ENCODE measurements at places on chromosomes 4 and X.

DNA sequence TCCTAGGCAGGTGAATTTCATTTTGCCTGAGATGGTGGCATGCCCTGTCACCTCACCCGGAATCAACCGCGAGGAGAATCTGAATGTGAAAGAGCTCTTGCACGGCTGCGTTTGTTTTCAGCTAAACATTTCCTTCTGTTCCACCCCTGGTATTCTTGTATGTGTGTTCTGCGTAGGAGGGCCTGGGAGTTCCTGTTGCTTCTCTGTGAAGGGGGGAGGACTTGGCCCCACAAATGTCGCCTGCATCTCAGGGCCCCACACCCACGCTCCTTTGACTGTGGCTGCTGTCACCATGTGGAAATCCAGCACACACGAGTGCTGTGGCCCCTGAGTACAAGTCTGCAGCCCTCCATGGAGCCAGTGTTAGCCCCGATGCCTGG, 45.8 kb upstream of the CLCN4 start:
- DNase-seq: peak; percentile 66

DNA sequence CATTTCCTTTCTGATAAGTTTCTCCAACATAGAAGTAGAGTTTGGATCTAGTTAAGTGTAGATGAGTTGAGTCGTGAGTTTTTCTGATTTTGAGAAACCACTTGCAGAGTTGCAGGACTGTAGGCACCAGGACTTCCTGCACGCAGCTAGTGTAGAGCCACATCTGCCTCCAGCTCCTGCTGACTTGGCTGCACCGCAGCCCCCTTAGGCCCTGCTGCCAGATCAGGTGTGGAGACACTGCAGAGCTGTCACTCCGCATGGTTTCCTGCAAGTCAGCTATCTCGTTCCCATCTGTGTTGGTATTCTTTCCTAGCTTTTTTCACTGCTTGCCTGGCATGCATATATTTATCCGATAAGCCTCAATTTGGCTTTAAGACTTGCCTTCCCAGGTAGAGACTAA, 48.9 kb downstream of the PCDH7 start:
- DNase-seq: no peak

- no peak for DNase-seq
These were observed 95.0 kb downstream of the STK32B start for GRCh38 chr4:5146248-5146647.

DNA sequence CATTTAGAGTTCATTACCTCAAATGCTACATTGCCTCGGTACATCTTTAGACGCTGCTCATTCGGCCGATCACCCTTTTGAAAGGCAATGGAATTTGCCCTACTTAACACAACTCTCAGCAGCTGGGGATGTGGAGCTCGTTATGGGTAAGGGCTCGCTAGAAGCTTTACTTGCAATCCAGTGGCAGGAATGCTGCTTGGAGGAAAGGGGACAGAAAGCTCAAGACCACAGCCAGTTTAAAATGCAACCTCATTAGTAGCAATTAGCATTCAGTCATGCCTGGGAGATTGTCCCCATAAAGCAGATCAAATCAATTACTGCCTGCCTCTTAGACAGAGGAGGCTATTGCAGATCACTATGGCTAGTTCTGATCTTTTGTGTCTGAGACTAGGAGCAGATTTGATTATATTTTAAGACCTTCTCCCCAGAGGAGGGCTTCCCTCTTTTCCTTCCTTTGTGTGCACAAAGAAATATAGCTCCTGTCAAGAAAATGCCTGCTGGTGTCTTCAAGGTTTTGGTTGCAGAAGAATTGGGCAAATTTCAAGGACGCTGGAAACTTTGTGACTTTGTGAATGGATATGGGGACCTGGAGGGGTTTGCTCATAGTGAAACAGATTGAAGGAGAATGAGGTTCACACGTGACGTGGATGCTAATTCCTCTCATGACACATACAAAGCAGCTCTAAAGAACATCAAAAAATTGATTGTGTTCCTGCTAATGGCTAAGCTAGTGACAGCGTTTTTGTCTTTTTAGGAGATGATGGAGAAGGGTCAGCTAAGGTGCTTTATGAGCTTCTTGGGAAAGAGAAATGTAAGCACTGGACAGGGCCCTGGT, 237.5 kb upstream of the GLRA2 start:
- no peak for DNase-seq

GRCh38 chr4:119663160-119663788, 34.7 kb upstream of the PDE5A start:
- DNase-seq: no peak

DNA sequence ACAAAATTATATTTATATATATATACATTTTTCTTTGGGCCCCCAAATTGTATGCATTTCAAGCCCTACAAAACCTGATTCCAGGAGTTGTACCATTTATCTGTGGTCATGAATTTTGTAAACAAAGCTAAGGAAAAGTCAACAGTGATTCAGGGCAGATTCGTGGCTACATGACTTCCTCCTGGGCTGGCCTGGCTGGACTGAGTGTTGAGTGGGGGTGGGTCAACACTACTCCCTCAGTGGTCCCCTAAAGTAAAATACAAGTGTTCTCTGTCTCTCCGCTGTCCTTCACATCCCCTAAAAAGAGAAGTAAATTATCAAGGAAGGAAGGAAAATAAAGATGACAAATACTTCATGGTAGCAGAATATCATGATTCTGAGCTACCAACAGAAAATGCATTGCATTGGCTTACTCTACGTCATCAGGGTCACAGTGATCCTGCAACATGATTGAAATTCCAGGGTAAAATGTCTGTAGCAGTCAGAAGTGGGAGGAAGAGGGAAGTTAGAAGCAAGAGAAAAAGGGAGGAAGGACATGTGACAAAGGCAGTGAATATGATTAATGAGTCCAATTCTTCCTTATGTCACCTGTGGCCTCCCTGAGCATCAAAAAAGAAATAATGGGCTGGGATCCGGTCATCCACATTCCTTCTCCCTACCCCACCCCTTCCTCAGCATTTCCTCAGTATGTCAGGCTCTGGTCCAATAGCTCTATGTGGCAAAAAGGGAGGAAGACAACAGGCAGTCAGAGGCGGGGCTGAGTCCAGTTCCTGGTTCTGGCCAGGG, 42.4 kb upstream of the MYOZ2 start:
- DNase-seq: no peak

DNA sequence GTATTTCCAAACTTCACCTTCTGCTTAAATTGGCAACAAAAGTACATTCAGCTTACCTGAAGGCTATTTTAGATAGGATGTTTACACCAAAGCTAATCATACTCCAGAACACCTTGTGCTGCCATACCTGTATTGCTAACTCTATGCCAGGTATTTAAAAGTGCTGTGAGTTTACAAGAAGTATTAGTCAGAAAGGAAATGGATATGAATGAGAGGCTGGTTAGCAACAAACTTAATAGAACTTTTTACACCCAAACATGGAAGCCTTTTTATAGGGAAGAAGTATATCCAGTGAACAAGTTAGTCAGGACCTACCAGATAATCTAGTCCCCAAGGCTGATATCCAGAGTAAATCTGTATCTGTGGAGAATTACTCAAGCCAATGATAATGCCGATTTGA, 131.2 kb upstream of the SPRY1 start:
- no peak for DNase-seq

- no peak for DNase-seq
These were observed 103.7 kb upstream of the KLF3 start for GRCh38 chr4:38560340-38560739.

GRCh38 chr4:111404673-111405072, 740.6 kb upstream of the FAM241A start:
- DNase-seq: no peak

GRCh38 chr4:149791851-149792250, 23.8 kb downstream of the IQCM start:
- DNase-seq: no peak

DNA sequence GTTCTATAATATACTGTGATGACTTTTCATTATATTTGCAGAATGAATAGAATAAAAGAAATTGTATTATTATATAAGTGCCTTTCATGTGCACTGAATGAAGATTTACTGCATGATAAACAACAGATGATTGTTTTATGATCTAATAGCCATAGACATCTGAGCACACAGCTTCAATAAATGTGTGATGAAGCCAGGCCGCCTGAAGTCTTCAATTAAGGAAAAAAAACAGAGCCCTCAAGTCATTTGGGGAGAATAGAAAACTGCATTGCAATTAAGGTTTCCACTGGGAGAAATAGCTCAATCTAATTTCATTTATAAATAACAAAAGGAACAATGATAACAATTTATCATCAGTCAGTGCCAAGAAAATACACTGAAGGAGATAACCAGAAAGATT, 955.2 kb downstream of the FSTL5 start:
- no peak for DNase-seq

GRCh38 chr4:98555798-98556445, 102.5 kb downstream of the TSPAN5 start:
- DNase-seq: no peak

GRCh38 chrX:1170243-1170642, 42.2 kb downstream of the CRLF2 start:
- no peak for DNase-seq

GRCh38 chrX:73562458-73562857, 539 bp upstream of the CHIC1 start:
- DNase-seq: no peak

Measured in CD4-positive, alpha-beta T cell treated with Interleukin-15 for 4 hours (primary cell).